ENCODE measurements at places on chromosomes 1 and 21.

DNA sequence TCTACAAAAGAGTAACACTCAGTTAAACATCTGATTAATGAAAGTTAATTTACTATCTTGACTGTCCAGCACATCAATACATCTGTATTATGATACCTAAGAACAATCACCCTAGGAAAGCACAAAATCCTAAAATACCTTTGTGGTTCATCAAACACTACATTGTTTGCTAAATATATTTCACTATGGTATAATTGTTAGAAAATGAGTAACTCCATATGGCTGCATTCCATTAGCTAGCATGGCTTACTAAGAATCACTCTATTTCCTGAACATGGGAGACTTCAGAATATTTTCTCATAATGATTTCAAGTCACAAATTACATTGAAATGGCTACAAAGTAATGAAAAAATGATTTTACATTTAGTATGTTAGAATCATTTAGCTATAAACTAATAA is 12.5 kb downstream of the TRMT1L start:
- DNase-seq = no peak

DNA sequence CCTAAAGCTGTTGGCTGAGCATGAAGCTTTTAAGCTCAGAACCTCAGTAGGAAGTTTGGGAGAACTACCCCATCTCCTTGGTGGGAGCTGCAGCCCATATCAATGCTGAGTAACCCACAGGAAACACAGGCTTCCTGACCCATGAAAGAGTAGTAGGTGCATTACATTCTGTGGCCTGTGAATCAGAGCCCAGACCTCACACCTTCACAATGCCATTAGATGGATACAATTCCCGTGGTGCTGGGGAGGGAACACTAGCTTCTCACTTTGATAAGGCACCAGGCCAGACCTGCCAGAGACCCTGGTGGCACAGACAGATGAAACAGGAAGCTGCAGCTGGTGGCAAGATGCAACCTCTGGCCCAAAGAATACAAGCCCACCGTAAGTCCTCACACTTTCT is 308.8 kb downstream of the NPHP4 start:
- no peak for DNase-seq

GRCh38 chr1:14113271-14113670 is 413.3 kb downstream of the PRDM2 start:
- no peak for DNase-seq

DNA sequence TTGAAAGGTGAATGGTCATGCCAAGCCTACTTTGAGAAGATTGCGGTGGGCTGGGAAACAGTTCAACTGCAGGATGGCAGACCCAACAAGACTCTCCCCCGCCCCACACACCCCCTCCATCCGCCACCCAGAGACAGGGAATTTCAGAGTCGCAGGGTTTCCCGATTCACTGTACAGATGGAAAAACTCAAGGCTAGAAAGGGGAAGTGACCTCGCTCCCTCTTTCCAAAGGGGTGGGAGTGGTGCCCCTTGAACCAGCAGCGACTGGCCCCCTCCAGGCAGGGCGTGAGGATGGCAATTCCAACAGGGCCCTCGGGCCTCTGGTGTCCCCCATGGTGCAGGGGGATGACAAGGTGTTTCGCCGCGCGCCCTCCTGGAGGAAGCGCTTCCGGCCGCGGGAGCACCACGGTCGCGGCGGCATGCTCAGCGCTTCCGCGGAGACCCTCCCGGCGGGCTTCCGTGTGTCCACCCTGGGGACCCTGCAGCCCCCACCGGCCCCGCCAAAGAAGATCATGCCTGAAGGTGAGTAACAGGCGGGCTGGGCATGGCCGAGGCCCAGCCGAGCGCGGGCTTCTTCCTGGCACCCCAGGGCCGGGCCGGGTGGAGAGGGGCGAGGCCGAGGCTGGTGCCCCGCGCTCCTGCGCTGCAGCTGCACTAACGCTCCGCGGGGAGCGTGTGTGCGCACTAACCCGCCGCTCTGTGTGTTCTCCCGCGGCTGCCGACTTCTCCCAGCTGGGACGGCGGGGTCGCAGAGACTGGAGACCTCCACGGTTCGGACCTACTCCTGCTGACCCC is 10.4 kb downstream of the MYOG start:
- DNase-seq = no peak

DNA sequence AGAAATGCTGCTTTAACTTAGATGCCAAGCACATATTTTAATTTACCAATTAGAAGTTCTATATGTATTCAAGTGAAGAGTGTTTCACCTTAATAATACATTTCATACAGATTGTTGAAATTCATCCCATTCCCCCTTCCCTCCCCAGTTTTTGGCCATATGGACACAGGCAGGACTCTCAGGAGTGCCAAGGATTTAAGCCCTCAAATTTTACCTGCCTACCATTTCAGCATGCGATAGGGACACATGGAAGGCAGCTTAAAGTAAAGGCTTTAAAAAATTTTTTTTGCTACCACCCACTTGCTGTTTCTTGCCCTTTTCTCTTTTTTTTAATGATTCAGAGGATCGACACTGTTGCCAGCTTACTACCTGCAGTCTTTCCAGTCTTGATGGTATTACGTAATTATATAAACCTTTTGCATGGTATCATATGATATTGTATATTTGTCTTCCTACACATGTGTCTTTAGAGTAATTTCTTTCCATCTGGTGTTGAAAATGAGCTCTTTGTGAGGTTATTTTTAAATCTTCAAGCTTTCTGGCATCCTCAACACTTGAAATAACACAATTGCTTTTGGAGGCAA is 7.0 kb downstream of the EPB41 start:
- no peak for DNase-seq

DNA sequence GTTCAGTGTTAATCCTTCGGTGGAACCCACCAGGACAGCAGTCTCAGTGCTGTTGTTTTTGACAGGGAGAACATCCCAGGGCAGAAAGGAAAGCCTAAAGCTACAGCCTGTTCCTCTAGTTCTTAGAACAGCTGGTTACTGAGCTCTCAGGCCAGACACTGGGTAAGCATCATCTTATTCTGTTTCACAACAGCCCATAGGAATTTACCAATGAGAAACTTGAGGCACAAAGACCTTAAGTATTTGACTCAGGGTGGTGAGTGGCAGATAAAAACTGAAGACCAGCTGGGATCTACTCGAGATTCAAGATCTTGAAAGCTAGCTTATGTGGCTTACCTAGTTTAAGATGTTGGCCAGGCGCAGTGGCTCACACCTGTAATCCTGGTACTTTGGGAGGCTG is 9.4 kb upstream of the NEK2 start:
- no peak for DNase-seq

DNA sequence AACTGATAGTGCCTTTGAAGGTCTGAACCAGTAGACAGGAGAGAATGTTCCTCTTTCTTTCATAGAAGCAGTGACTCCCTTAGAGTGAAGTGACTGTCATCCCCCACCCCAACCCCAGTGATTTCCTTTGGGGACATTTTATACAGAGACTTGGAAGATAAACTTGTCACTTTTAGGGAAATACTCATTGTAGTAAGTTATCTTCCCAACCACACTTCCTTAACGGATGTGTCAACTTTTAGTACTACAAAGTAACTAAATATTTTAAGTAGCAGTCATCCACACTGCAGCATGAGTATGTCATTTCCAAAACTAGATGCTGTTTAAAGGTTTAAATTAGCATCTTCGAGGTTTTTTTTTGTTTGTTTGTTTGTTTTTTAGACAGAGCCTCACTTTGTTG is 13.7 kb downstream of the LRRC8B start:
- no peak for DNase-seq

GRCh38 chr1:24294716-24295371 is 24.3 kb upstream of the GRHL3 start:
- no peak for DNase-seq

GRCh38 chr1:32684167-32684811 is 18.3 kb downstream of the SYNC start:
- DNase-seq = no peak

DNA sequence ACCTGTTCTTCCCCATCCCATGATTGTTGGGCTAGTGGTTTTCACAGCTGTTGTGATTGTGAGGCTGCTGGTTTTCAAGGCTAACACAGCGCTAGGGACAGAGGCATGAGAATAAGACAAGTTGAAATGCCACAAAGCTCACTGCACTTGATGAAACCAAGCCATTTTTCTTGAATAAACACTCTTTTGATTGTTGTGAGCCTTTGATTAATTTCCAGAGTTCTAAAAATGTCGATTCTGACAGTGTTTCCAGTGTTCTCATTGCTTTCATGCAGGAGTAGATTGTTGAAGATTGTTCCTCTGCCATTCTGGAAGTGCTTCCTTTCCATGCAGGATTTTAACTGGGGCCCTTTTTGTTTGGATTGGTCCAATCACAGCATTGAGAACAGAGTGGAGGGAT is 134.9 kb upstream of the GRIK3 start:
- no peak for DNase-seq

DNA sequence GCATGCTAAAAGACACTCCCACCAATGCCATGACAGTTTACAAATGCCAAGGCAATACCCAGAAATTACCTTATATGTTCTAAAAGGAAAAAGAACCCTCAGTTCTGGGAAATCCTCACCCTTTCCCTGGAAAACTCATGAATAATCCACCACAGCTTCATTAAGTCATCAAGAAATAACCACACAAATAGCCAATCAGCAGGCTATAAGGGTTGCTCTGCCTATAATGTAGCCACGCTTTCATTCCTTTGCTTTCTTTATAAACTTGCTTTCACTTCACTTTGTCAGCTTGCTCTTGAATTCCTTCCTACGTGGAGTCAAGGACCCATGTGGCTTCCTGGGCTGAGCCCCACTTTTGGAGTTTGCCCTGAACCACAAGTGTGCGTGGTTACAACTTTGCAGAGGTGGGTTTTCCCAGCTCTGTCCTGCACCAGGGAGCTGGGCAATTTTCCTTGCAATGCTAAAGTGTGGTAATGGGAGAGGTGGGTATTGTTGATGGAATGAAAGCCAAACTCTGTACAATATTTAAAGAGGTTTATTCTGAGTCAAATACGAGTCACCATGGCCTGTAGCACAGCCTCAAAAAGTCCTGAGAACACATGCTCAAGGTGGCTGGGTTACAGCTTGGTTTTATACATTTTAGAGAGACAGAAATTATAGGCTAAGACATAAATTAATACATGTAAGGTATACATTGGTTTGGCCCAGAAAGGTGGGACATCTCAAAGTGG is 42.2 kb upstream of the COG2 start:
- DNase-seq = no peak

GRCh38 chr21:40732253-40733023 is 114.5 kb downstream of the DSCAM start:
- no peak for DNase-seq

GRCh38 chr1:225653463-225654276 is 747 bp upstream of the ENAH start:
- peak; percentile 38 for DNase-seq

DNA sequence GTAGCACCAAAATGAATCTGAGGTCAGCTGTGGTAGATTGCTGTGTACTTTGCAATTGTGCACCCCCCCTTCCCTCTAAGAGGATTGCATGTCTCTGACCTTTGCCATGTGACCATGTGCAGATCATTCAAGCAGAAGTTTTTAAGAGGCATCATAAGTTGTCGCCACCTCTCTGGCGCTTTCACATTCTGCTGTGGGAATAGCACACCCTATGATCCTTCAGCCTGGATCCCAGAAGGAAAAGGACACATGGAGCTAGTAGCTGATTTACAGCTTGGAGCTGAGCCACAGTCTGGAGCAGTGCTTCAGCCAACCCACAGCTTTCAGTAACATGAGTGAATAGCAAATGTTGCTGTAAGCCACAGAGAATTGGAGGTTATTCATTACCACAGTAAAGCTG is 158.5 kb downstream of the TSEN15 start:
- no peak for DNase-seq

- no peak for DNase-seq
Measured at GRCh38 chr21:45080232-45080631, 5.9 kb downstream of the ADARB1 start.

DNA sequence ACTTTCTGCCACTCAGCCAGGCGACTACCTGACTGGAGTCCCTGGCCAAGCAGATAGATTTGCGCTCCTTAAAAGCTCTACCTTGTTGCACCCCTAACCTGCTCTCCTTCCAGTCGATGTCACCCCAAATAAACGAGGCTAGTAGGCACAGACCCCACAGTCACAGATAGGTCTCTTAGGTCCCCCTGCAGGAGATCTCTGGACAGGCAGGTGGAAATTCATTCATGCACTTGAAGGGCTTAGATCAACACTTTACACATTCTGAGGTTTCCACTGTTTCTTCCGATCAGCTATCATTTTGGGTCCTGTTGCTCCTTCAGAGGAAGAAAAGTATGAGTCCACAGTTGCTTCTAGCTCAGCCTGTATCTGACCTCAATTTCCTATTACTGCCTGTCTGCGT is 272.6 kb upstream of the FMN2 start:
- DNase-seq = no peak

GRCh38 chr1:175075572-175076568 is 8.2 kb downstream of the TNN start:
- DNase-seq = no peak

- DNase-seq = no peak
Measured at GRCh38 chr21:42194863-42195262, 24.1 kb upstream of the ABCG1 start.

GRCh38 chr1:150629115-150629928 is at the start of gene ENSA:
Gene ENSA (minus strand): TSS chr1:150629612. CDS start chr1:150629470, 142 bp downstream.
- peak; percentile 99 for DNase-seq

DNA sequence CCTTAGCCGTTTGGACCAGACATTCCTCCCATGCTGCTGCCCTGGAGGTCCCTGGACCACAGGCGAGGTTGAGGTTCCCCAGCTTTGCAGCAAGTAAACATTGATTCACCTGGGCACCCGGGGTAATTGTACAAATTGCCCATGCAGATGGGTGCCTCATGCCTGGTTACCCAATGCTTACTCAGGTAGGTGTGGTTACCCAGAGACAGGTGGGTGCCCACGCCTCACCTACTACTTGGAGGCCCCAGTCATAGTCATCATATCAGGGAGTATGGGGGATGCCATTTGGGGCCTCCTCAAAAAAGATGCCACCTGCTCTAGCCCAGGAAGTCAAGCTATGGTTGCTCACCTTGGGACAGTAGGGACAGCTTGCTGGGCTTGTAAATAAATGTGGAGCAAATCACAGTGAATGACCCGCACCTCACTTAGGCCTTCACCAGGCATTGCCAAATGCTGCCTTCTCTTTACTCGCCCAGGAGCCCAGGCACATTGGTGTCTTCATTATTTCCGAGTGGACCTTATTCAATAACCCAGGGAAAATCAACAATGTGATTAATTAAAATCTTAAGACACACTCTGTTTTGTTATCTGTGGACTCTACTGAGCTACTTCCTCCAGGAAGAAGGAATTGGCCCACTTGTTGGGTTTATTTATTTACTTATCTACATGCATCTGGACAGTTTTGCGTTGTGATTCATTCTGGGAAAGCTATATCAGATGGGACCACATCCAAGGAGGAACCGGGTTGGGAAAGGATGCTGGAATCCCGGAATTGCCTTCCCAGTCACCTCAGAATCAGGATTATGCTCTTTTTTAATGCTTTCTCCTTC is 35.6 kb upstream of the GRHL3 start:
- no peak for DNase-seq

DNA sequence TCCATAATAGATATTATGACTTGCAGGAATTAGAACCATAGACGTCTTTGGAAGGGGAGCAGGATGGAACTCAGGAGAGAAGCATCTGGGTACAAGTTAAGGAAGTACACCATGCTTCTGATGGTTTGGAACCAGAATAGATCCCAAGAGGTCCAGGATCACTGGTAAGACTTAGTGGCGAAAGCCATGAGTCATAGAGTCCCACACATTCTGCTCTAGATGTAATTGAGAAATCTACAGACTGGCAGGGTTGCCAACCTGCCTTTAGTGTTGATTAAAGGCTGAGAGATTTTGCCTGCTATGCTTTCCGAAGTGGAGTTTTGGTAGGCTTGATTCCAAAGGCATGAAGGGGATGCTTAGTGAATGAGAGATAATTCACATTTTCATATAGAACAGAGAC is 57.1 kb upstream of the C1orf87 start:
- no peak for DNase-seq

- no peak for DNase-seq
Measured at GRCh38 chr1:107824946-107825345, 140.0 kb downstream of the VAV3 start.
